ENCODE measurements at places on chromosomes 12 and 14.

DNA sequence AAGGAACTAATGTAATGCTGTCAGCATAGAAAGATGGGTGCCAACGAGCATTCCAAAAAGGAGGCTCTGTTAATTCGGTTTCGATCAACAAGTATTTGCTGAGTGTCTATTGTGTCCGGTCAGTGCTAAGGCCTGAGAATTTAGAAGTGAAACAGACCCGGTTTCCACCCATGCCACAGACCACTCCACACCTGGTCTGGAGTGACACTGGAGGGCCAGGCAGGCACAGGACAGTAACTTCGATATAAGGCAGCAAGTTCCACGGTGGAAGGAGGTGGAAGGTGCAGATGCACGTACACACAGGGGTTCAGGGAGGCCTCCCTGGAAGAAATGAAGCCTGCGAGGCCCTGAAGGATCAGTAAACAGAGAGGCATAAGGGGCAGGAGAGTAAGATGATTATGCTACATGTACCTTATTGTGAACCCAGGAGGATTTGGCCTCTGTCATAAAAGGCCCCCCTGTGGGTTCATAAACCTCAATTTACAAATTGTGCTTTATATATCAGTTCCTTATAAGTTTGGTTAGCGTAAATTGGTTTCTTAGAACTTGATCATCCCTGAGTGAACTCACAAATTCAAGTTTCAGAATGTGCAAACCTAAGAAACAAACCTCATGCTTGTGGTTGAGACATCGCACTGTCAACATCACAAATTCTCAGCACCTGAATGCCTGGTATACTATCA, 25.9 kb downstream of the SSH1 start:
- no peak for DNase-seq

DNA sequence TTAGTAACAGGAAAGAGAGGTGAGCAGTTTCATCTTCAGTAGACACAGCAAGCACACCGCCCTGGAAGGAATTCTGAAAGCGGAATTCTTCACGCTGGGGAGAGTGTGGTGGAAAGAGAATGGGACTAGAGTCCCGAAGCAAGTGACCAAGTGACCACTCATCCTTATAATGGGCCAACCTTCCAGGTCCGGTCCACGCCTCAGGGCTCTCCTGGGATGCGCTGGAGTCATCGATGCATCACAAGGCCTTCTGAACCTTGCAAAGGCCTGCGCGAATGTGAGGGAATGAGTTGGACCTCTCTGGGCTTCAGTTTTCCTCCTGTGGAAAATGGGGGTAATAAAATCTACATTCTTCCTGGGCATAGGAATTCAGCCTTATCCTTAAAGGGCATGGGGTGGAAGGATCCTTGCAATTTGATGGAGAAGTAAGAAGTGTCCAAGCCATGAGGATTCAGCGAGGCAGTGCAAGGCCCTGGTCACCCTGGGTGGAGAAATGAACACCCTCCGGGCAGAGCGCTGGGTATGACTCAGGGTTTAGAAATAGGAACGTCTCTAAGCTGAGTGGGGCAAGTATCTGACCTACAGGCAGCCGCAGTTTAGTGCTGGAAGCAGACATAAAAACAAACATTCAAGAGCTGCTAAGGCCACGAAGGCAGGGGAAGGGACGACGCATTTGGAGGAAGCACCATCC, 97.7 kb downstream of the SETD3 start:
- no peak for DNase-seq

DNA sequence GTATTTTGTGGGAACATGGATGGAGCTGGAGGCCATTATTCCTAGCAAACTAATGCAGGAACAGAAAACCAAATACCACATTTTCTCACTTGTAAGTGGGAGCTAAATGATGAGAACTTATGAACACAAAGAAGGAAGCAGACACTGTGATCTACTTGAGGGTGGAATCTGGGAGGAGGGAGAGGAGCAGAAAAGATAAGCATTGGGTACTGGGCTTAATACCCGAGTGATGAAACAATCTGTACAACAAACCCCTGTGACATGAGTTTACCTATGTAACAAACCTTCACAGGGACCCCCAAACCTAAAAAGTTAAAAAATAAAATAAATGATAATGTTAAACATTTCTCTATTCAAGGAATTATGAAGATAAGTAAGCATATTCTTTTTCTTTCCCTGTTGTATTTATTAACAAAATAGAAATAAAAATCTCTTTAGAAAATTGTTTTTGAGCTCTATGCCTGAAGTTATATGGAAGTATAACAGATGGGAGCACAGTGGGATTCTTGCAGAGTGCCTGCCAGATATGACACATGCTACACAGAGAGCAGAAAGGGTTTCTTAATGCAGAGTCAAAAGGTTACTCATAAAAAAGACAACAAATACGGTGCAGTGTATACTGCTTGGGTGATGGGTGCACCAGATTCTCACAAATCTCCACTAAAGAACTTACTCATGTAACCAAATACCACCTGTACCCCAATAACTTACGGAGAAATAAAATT, 52.0 kb upstream of the SYNE2 start:
- no peak for DNase-seq

- DNase-seq: no peak
These were observed 417.7 kb downstream of the FLRT2 start for GRCh38 chr14:85947461-85948139.

Measured in Right ventricle myocardium inferior (tissue), 1 donor.